ENCODE measurements at places on chromosomes 4 and X. TPM values are rescaled to one million over a fixed set of nuclear protein-coding genes. Genes with fewer than 3 reads are reported as not detected.

DNA sequence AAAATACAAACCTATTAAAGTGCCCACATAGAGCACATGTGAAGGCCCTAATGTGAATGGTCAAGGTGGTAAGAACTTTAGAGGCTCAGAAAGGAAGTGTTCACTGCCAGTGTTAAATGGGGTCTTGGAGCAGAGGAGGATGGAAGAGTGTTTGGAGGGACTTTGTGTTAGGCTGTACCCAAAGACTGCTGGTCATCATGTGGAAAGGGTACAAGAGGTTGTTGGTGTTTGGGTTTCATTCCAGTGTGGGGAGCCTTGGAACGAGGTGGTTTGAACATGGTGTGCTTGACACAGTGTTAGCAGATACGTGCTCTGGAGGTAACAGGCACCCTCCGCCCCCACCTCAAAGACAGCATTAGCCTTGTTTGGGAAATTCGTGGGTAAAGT is 73.1 kb downstream of the RAPGEF2 start:
- peak overlapping the region; percentile 57 for H3K27ac ChIP-seq
- H3K36me3 ChIP-seq: no peaks in the 10 kb centered on the region
- peaks cover 24% of the 10 kb centered on the region for H3K4me1 ChIP-seq

DNA sequence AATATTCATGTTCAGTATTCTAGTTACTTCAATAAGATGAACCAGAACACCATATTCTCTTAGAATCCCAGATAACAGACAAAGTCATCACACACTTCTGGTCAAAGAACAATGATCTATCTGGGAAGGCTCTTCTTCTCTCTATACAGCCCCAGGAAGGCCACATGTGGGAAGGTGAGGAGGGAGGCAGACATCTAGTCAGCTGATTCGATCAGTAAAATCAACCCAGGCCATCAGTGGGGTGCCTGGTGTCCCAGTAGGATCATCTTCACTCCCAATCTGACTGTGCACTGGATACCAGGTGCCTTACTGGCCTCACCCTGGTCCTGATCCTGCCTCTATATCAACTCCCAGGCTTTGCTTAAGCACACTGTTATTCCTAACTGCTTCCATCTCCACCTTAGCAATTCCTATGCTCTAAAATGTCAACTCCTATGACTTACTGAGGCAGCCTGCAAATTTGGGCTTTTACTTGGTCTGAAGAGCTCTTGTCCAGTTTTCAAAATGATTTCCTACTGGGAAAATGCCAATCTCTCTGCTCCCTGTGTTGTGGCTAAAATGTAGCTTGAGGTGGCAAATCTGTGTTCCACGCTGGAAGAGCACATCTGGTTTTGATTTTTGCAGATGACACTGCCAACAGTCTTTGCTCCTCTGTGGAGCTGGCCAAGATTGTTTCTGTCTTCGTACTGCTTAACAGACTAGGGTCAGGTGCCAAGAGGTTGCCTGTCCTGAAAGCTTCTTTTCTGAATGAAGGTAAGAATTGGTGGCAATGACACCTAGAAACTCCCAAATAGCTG is 128.7 kb downstream of the MGST2 start:
- H3K4me3 ChIP-seq: no peak overlapping the region
- H3K27me3 ChIP-seq: peaks cover 17% of the 10 kb centered on the region
- H3K27ac ChIP-seq: no peak overlapping the region

ANK2 gene
- 1,513 TPM for total RNA-seq

DNA sequence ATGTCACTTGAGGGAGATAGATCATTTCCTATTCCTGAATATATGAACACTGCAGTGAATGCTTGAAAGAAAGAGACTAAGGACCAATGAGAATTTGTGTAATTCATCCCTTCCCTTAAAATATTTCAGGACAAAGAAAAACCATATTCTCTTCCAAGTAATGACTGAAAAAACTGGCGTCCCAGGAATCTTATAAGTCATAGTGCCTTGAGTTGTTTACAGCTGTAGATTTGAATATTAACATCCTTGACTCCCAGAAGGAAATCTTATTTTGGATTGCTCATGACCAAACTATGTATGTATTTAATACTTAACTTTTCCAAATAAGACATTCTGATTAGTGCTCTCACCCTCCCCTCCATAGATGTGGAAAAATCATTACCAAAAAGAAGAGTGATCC is 55.5 kb downstream of the CLDN22 start:
- no peaks in the 10 kb centered on the region for H3K27me3 ChIP-seq
- no peak overlapping the region for H3K4me3 ChIP-seq
- H3K4me1 ChIP-seq: peaks cover 9% of the 10 kb centered on the region
- DNase-seq: no peak

TACC3 gene
- total RNA-seq: 23.0 TPM

UBQLN2 gene
- total RNA-seq: 49.8 TPM

Measured in glutamatergic neuron (in vitro differentiated cells).